ENCODE measurements at places on chromosomes 11 and 22. TPM values are rescaled to one million over a fixed set of nuclear protein-coding genes. Genes with fewer than 3 reads are reported as not detected.

GRCh38 chr11:129380413-129380812 is 4.8 kb downstream of the BARX2 start:
- DNase-seq, result no peak

DNA sequence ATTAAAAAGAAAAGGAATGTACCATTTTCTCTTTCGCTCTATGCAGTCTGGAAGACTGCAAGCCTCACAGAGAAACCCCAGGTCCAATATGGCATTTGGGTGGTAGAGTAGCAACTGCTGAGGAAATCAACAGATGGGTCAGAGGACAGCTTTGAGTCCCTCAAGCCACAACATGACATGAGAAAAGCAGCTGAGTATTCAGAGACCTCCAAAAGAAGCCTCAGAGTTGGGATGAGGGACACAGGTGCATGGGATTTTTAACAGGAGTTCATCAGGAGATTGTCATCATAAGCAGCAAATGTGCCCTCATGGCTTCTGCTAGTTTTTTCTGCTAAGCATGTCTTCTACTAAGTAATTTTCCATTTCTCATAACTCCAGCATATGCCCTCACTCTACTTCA is 111.6 kb downstream of the BLID start:
- DNase-seq, result no peak

DNA sequence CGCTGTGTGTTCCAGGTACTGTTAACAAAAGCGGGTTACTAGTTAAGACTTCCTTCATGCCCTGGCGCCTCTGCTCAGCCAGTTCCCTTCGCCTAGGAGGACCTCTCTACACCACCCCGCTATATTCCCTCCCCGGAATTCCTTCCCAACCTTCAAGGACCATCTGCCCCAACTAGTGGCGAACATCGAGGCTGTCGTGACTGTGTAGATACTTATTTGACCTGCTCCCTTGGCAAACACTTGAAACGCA is 450 bp upstream of the BCL2L13 start:
- DNase-seq, result no peak

DNA sequence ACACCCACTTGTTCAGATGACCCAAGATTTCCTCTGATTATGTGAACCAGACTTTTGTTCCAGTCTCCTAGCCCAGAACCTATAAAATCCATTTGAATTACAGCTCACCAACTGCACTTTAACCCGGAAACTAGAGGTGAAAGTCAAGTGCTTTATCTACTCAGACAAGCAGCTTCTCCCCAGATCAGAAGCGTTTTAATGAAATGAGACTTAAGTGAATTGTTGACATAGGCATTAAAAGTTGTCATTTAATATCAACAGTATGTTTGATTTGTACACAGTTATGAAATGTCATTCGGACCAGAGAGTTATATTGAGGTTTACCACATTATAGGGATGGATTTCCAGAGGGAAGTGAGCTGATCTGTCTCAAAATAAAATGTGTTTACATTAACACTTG is 52.0 kb downstream of the CADM1 start:
- no peak for DNase-seq

DNA sequence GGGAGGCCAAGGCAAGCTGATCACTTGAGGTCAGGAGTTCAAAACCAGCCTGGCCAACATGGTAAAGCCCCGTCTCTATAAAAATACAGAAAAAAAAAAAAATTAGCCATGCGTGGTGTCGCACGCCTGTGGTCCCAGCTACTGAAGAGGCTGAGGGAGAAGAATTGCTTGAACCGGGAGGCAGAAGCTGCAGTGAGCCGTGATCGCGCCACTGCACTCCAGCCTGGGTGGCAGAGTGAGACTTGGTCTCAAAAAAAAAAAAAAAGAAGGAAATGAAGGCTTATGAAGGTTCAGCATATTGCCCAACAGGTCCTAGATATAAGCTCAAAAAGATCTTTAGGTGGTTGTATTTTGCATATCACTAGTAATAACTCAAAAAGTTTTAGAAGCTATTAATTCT is 10.2 kb downstream of the ATL3 start:
- DNase-seq, result no peak

- DNase-seq, result no peak
These were observed 17.4 kb downstream of the ZBTB16 start for GRCh38 chr11:114076921-114077331.

DNA sequence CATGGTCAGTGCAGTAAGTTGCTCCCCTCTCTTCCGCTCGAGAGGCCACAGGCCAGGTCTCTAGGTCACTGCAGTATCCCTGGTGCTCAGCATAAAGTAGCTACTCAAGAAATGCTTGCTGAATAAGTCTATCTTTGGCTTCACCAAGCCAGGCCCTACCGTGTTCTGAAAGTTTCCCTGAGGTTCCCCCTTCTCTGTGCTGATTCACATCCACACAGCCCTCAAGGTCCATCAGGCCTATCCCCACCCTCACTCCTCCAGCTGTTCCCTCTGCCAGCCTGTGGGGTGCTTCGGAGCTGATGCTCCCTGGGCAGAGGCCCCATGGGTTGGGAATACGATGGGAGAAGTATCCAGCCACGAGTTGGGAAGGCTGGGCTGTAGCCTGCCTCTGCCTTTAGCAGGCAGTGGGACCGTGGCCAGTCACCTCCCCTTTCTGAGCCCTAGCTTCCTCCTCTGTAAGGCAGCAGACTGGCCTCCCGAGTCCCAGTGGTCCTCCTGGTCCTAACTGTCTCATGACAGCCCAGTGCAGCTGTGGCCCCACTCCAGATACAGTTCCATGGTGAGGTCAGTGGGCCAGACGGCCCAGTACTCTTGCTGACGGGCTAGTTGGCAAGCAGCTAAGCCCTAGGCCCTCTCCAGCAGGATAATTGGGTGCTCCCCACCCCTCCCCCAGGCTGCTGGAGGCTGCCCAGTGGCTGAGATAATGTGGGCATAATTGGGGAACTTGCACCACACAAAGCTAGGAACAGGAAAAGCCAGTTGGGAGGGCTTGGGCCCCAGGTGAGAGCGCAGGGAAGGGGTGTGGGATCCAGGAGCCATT is 48.2 kb downstream of the NECTIN1 start:
- no peak for DNase-seq

GRCh38 chr11:2882396-2883110 is 3.0 kb downstream of the CDKN1C start:
- DNase-seq, result no peak

- no peak for DNase-seq
These were observed 579.4 kb downstream of the JRKL start for GRCh38 chr11:96969251-96969650.

GRCh38 chr11:85756401-85757200 is 54.3 kb downstream of the SYTL2 start:
- DNase-seq, result no peak

GRCh38 chr11:76252631-76253070 is 46.3 kb upstream of the WNT11 start:
- DNase-seq, result no peak

DNA sequence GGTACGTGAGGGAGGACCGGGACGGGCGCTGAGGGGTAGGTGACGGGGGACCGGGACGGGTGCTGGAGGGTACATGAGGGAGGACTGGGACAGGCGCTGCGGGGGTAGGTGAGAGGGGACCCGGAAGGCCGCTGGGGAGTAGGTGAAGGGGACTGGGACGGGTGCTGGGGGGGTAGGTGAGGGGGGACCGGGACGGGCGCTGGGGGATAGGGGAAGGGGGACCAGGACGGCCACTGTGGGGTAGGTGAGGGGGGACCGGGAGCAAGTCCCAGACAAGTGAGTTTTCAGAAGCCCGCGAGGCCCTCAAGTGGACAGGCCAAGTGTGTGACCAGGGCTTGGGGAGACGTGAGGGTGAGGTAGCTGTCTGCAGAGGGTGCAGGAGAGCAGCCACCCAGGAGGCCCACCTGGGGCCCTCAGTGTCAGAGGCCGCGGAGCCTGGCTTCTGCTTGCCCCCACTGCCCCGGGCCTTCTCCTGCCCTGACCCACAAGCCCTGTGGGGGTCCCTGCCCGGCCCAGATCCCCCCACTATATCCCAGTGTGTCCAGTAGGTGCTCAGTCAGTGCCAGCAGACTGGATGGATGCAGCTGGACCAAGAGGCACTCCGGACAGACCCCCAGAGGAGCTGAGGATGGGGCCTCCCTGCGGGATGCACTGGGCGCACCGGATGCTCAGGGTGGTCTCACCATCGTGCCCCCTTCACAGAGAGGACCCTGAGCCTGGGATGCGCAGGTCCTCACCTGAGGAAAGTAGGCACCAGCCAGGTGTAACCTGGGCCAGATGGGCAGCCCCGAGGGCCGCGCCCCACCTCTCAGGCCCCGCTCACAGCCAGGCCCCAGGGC is 44.2 kb upstream of the TH start:
- DNase-seq, result no peak

GRCh38 chr11:75492181-75492820 is 33.4 kb downstream of the GDPD5 start:
- DNase-seq, result no peak

- no peak for DNase-seq
These were observed 42.5 kb downstream of the CABIN1 start for GRCh38 chr22:24053481-24054226.

Gene TOLLIP
- total RNA-seq, result 62.2 TPM

Gene TIMP3
- total RNA-seq, result 248 TPM

Gene SFI1
- 33.5 TPM for total RNA-seq

Gene CCDC73
- total RNA-seq, result not detected

Gene NCR3LG1
- total RNA-seq, result 10.1 TPM

Gene CECR2
- 0.87 TPM for total RNA-seq

Gene TSPAN4
- 164 TPM for total RNA-seq

Data from adrenal gland (tissue), 19 donors.